Chondrocyte (in vitro differentiated cells): ENCODE measurements at places on chromosomes 16 and 17. TPM values are rescaled to one million over a fixed set of nuclear protein-coding genes. Genes with fewer than 3 reads are reported as not detected.

DNA sequence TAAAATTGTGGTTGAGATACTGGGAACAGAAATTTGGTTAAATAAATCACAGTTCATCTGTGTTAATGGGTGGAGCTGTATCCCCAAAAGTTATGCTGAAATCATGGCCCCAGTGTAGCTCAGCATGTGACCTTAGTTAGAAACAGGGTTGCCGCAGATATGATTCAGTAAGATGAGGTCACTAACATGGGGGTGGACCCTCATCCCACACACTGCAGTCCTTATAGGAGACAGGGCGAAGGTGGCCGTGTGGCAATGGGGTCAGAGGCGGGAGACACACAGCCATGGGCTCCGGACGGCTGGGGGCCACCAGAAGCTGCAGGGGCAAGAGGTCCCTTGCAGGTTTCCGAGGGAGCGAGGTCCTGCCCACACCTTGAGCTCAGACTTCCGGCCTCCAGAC lies 10.7 kb downstream of the GALNS start:
- no peak overlapping the region for H3K27ac ChIP-seq
- H3K36me3 ChIP-seq: peaks cover 5% of the 10 kb centered on the region

The NATD1 gene
- 8.2 to 18.6 TPM (median 17.2 TPM) in 3 replicates for total RNA-seq

GRCh38 chr17:66359351-66359750 lies 56.9 kb downstream of the PRKCA start:
- H3K4me3 ChIP-seq: no peak overlapping the region
- no peak for DNase-seq
- H3K27ac ChIP-seq: no peak overlapping the region

GRCh38 chr17:38352245-38353085 lies 821 bp downstream of the SOCS7 start:
- H3K4me1 ChIP-seq: peaks cover 51% of the 10 kb centered on the region
- no peaks in the 10 kb centered on the region for H3K36me3 ChIP-seq
- DNase-seq: no peak
- H3K4me3 ChIP-seq: peak overlapping the region; percentile 78
- peak overlapping the region; percentile 70 for H3K27ac ChIP-seq

GRCh38 chr17:8585911-8586310 lies 44.6 kb downstream of the MYH10 start:
- no peak overlapping the region for H3K4me3 ChIP-seq
- H3K4me1 ChIP-seq: peaks cover 43% of the 10 kb centered on the region
- H3K27ac ChIP-seq: no peak overlapping the region
- H3K27me3 ChIP-seq: no peaks in the 10 kb centered on the region
- H3K36me3 ChIP-seq: peaks cover 29% of the 10 kb centered on the region

The ARL5C gene
- 0.25 TPM in 1 of 3 replicates, not detected in the others for total RNA-seq

The TEKT5 gene
- not detected in 3 replicates for total RNA-seq

- peak overlapping the region; percentile 69 for H3K4me3 ChIP-seq
- no peaks in the 10 kb centered on the region for H3K36me3 ChIP-seq
- DNase-seq: no peak
- H3K27ac ChIP-seq: peak overlapping the region; percentile 94
- H3K4me1 ChIP-seq: peaks cover 20% of the 10 kb centered on the region
These were observed 4.7 kb downstream of the NOD2 start for GRCh38 chr16:50697881-50698767.

DNA sequence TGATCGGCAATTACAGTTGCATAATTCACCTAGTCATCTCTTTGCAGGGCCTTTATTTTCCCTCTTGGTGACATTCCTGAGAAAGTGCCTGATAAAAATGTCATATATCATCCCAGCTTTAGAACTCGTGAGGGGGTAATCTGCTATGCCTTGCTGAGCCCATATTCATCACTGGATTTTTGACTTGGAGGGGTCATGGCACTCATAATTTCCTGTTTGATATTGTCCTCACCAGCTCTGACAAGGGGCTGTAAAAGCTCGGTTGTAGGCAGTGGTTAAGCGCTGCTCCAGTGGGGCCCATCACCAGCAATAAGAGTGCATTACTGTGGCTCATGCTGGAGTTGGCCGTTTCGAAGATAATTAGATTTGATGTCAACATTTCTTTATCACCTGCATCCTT lies 227.3 kb downstream of the IRX3 start:
- DNase-seq: no peak
- no peaks in the 10 kb centered on the region for H3K4me1 ChIP-seq
- no peak overlapping the region for H3K4me3 ChIP-seq

- no peak overlapping the region for H3K4me3 ChIP-seq
- DNase-seq: no peak
- no peaks in the 10 kb centered on the region for H3K4me1 ChIP-seq
- no peak overlapping the region for H3K27ac ChIP-seq
These were observed 41.6 kb downstream of the SNX11 start for GRCh38 chr17:48148854-48149786.

- H3K27ac ChIP-seq: no peak overlapping the region
- no peaks in the 10 kb centered on the region for H3K36me3 ChIP-seq
- H3K4me3 ChIP-seq: no peak overlapping the region
- DNase-seq: no peak
- no peaks in the 10 kb centered on the region for H3K4me1 ChIP-seq
These were observed 7.3 kb upstream of the RPRML start for GRCh38 chr17:46986366-46986765.

DNA sequence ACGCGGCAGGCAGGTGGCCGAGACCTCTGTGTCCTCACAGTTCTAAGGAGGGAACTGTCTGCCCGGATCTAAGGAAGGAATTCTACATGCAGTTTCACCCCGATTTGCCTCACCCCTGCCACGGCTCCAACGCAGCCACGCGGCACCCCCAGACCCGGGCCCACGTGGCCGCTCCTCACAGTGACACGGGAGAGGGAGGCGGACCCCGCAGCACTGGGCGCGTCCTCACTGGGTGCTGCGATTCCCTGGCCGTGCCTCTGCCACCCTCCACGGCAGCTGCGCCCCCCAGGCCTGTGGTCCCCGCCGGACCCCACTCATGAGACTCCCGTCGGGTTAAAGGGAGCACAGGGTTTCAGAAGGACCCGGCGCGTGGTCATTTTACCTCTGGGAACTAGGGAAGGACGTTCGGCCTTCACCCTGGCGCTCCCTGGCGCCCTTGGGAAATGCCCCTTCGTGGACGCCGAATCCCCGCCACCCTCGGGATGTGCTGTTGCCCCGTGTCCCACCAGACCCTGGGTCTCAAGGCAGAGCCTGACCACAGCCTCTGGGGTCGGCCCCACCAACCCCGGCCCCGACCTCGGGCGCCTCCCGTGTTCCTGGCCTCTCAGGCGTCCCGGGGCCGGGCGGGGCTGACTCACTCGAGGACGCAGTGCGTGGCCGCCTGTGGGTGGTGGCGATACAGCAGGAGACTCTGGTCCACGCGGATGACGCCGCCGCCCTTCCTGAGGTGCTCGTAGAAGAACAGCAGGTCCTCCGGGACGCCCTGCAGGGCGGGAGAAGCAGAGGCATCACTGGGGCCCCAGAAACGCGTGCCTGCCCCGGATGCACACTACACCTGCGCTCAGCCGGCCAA lies 118.8 kb upstream of the METRNL start:
- H3K36me3 ChIP-seq: peaks cover under 1% of the 10 kb centered on the region
- H3K27me3 ChIP-seq: no peaks in the 10 kb centered on the region
- H3K4me1 ChIP-seq: peaks cover 8% of the 10 kb centered on the region
- peak; percentile 93 for DNase-seq
- no peak overlapping the region for H3K4me3 ChIP-seq
- H3K27ac ChIP-seq: no peak overlapping the region

The PPP1R27 gene
- not detected in 3 replicates for total RNA-seq

DNA sequence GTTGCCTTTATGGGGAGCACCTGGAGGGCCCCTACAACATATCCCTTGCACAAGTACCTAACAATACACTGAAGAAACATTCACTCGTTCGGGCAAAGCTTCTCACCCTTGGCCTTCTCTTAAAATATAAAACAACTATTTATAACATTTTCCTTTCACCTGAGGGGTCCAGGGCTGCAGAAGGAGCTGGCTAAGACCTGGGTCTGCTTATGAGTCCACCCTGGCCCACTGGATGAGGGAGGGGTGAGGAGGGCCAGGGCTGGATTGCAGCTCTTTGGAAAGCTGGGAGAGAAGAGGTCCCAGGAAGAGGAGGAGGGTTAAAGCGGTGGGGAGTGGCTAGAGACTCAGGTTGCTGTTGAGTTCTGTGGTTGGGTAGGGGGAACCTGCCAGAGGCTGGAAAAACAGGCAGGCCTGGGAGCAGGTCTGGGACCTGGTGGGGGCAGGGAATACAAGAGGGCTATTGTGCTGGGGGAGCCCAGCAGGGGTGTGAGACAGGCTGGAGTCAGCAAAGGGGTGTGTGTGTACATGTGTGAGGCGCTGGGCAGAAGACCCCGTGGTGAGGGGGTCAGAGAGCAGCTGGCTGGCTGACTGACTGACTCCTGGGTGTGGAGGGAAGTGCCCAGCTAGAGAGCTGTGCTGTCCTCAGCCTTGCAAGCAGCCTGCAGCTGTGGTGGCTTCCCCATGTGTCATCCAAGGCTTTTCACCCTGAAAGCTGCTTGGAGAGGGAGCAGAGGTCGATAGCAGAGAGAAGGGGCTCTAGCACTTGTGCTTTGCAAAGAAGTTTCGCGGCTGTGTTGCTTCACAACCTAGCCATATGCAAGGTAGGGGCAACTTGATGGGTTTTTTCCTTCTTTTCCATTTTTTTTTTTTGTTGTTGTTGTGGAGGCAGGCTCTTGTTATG lies 10.2 kb upstream of the MRC2 start:
- no peaks in the 10 kb centered on the region for H3K27me3 ChIP-seq
- peak overlapping the region; percentile 11 for H3K27ac ChIP-seq
- no peak overlapping the region for H3K4me3 ChIP-seq
- H3K36me3 ChIP-seq: peaks cover 5% of the 10 kb centered on the region
